ENCODE measurements at places on chromosomes 5 and 9. TPM values are rescaled to one million over a fixed set of nuclear protein-coding genes. Genes with fewer than 3 reads are reported as not detected.

KIF4B gene
- not detected for total RNA-seq

PCSK1 gene
- total RNA-seq, result not detected

LCN12 gene
- total RNA-seq, result 2.6 TPM

EDIL3 gene
- not detected for total RNA-seq

PITX1 gene
- total RNA-seq, result not detected

TPD52L3 gene
- not detected for total RNA-seq

TXNDC8 gene
- total RNA-seq, result not detected

TESK1 gene
- total RNA-seq, result 44.4 TPM

FGF1 gene
- not detected for total RNA-seq

SNCAIP gene
- not detected for total RNA-seq

SYNPO gene
- total RNA-seq, result 0.83 TPM

PRRT1B gene
- total RNA-seq, result not detected

SLC34A1 gene
- total RNA-seq, result 0.16 TPM

ARID3C gene
- total RNA-seq, result 0.27 TPM

ADGRD2 gene
- not detected for total RNA-seq

MCTP1 gene
- total RNA-seq, result 0.80 TPM

LMX1B gene
- total RNA-seq, result not detected

GFPT2 gene
- 2.9 TPM for total RNA-seq

TMEM215 gene
- not detected for total RNA-seq

PCDHGA4 gene
- 0.11 TPM for total RNA-seq

NEUROG1 gene
- not detected for total RNA-seq

SLC35D2 gene
- 25.6 TPM for total RNA-seq

SLC6A7 gene
- not detected for total RNA-seq

PTGR1 gene
- total RNA-seq, result not detected

ACSL6 gene
- 40.0 TPM for total RNA-seq

PTPN3 gene
- total RNA-seq, result not detected

HNRNPH1 gene
- 1,803 TPM for total RNA-seq

SNX2 gene
- 58.2 TPM for total RNA-seq

SLC4A9 gene
- total RNA-seq, result not detected

HAND1 gene
- total RNA-seq, result not detected

LVRN gene
- 0.38 TPM for total RNA-seq

BTNL3 gene
- not detected for total RNA-seq

Data from naive thymus-derived CD8-positive, alpha-beta T cell (primary cell).